ENCODE measurements at places on chromosomes 3 and 15.

DNA sequence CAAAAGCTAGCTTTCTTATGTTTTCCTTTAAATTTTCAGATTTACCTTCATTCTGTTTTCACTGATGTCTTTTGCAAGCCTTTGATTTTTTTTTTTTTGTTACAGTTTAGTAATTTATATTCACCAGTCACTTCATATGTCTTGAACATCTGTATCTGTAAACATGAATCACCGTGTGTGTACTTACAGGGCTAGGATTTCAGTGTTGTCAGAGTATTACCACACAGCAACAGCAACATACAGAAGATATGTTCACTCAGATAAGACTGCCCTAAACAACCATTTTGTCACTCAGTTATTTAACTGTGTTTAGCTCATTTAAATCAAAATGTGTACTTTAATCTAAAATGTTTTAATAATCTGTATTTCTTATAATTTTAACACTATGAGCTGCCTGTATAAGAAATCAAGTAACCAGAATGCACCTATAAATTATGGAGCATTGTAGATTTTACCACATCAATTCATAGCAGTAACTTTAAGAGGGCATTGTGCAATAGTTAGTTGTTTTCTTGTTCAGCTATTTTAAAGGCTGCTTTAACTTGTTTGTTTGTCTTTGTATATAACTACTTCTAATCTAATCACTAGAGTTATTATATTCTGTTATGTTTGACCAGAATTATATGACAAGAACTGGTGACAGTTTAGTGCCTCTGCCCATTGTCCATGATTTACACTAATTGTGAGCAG is 50.4 kb downstream of the GHSR start:
- peak; percentile 23 for DNase-seq

GRCh38 chr15:80967451-80967850 is 22.2 kb downstream of the MESD start:
- peak; percentile 31 for DNase-seq

GRCh38 chr3:140844072-140844471 is 97.6 kb upstream of the SLC25A36 start:
- DNase-seq: no peak

- no peak for DNase-seq
Observed at GRCh38 chr3:72270730-72271129, 485.8 kb upstream of the PROK2 start.

GRCh38 chr3:152293347-152294006 is 24.7 kb downstream of the MBNL1 start:
- DNase-seq: no peak

GRCh38 chr3:43378066-43378935 is 92.0 kb downstream of the SNRK start:
- peak; percentile 26 for DNase-seq

DNA sequence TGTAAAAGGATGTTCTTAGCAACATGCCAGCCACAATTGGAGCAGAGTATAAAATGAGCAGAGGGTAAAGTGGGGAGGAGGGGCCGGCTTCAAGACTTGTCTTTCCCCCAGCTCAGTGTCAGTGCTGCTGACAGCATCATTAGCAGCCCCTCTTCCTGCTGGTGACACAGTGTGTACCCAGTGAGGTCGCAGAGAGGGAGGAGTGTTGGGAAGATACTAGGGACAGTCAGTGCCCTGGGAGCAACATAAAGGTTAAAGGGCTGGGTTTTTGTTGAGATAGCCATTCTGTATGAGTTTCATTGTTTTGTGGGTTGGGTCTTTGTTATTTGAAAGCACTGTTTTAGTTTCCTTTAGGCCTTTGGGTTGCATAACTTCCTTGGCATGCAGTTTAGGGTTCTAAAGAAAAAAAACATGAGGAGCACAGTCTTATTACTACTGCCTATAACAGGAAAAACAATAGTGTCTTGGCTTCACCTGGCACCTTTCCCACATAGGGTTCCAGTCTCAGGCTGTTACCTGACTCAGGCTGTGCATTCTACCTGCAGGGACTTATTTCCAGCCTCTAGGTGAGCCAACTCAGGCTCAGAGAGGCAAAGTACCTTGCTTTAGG is 94.1 kb upstream of the SKOR1 start:
- no peak for DNase-seq

DNA sequence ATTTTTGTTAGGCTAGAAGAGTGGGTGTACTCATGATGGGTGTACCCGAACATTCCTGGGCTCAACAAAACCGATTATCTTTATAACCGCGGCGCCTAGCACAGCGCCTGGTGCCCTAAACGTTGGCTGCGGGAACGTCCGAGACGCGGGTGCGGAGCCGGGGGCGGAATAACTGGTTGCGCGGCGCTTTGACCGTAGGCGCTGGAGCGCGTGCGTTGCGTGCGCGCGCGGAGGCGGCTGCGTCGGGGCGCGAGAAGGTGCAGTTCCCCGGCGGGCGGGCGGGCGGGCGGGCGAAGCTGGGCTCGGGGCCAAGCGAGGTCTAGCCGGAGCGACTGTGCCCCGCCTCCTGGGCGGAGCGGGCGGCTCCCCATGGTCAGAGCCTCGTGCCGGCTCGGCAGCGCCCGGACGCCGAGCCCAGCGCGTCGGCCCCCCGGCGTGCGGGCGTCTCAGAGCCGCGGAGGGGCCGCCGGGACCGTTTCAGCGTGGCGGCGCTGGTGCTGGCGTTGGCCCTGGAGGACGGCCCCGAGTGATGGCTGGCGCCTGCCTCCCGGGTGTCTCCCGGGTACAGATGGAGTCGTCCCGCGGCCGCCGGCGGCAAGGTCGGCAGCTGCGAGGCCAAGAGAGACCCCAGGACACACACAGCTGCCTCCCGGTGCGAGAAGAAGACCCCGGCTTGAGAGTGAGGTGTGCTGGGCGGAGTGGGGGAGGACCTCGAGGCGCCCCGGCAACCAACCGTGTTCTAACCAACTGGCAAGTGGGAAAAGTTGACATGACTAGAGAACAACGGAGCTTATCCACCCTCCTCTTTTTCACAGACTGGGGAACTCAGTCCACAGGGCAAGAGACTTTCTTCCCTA is at the start of gene PLAAT1:
Gene PLAAT1 (plus strand): TSS at position 373 of the 857 bp plus-strand sequence. CDS start 14,429 bp downstream, outside the sequence.
- DNase-seq: peak; percentile 7

- no peak for DNase-seq
Observed at GRCh38 chr15:63048776-63049665, 6.5 kb downstream of the TPM1 start.

GRCh38 chr3:141272906-141273662 is 41.5 kb downstream of the PXYLP1 start:
- DNase-seq: no peak

DNA sequence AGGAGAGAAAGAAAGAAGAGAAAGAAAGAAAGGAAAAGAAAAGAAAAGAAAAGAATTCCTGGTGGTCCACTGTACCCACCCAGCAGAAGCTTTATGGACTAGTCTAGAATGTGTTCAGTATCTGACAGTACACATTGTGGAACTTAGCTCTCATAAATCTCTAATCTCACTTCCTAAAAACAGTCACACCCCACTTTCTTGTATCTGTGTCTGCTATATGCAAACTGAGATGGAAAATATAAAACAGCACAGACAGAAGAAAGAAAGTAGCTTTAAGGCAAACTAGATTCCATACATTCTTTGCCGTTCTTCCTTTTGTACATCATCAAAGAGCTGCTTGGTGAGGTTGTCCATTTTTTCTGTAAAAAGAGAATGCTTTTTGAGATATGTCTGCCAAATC is 41.1 kb upstream of the GNB5 start:
- no peak for DNase-seq

DNA sequence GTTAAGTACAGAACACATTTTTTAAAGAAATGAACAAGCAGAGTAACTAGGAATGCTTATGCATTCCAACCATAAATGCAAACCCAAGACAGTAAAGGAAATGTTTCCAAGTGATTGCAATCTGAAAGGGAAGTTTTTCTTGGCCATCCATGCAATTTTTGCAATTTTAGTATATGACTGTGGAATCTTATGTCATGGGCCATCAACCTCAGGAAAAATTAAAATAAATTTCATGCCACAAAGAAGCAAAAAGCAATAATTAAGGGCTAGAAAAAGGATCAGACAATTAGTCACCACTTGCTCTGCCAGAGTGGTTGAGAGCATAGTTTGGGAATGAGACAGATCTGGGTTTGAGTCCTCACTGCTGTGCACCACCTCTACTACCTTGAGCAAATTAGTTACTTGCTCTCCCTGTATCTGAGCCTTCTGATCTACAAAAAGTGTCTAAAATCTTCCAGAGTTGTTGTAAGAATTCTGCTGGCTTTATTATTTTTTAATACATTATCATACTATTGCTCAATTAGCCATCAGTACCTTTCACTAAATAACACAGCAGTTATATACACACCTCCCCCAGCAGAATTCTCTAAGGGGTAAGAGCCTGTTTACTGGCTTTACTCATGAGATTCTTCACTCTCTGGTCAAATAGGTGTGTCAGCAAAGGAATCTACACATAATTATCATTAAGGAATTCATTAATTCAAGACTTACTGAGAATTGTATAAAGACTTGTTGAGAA is 49.7 kb upstream of the FBN1 start:
- DNase-seq: peak; percentile 76

GRCh38 chr15:87703327-87704111 is 553.0 kb downstream of the NTRK3 start:
- DNase-seq: no peak

GRCh38 chr15:101522091-101522490 is 32.6 kb upstream of the PCSK6 start:
- no peak for DNase-seq

DNA sequence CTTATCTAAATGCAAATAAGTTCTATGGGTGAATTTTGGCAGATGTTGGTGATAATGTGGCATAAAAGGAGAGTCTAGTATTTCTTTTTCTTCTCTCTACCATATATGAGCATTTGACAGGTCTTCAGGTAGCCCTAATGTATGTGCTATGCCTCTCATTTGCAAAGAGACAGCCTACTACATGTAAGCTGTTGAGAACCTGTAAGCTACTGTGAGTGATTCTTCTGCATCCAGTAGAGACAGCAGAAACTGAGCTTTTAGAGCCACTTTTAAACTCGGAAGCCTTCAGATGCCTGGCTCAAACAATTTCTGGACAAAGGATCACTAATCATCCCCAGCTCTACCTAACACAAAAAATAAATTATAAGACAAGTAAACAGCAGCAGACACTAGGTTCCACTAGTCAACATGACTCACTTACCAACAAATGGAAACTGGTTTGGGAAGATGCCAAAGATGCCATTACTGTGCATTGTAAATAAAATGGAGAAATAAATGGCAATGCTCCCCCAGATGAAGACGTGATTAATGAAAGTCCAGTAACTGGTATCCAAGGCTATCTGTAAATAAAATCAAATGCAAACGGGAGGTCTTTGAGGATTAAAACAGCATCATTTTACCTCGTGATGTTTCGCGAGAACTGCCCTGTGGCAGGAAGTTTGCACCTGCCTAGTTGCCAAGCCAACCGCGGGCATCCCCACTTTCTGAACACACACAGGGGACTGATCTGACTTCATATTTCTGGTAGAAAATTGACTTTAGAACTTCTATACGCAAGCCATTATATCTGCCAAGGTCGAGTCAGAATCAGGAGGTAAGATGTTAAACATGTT is 245.3 kb downstream of the DTWD1 start:
- DNase-seq: no peak

- no peak for DNase-seq
Observed at GRCh38 chr15:53230473-53230872, 440.3 kb upstream of the ONECUT1 start.

DNA sequence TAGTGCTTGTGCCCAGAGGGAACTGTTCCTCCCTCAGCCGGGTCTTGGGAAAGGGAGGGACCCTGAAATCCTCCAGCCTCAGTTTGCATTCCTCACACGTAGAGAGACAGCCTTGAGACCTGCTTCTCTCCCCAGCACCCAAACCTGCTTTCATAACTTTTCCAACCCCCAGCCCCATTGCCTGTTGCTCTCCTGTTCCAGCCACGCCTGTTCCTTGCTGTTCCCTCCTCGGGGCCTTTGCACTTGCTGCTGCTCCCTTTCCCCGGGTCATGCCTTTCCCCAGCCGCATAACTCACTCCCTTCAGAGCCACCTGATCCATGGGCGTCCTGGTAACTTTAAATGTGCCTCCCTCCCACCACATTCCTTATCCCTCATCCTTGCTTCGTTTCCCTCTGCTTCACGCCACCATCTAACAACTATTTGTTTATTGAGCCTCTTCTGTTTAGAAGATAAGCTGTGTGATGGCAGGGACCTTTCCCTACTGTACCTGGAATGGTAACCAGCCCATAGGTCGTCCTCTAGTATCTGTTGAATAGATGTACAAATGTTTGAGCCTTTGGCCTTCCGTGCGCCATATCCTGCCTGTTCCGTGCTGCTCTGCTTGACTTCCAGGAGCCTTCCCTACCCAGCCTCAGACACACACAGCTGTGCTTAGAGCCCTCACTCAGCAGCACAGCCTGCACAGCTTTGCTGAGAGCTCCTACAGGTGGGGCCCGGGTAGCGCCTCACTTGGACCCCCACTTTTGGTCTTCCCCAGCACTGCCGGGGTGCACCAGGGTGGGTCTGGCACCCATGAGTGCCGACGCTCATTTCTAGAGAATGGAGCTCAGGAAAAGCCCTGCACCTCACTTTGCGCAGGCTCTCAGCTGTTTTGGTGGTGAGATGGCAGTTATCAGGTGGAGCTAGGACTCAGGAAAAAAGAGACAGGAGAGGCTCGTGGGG is 60.2 kb downstream of the SCN5A start:
- no peak for DNase-seq

DNA sequence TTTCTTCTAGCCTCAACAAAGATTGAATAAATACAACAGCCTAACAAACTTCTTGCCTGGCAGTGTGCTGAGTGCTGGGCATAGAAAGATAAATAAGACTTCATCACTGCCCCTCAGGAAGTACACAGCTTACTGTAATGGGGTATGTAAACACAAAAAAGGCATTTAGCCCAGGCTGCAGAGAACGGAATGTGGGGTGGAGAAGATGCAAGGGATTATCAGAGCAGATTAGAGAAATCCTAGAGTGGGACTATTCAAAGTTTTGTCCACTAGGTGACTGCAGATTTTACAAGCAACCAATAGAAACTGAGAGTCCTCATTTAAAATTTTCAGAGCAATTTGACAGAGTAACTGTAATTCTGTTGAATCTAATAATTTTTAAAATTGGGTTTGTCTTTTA is 35.4 kb upstream of the TSC22D2 start:
- DNase-seq: no peak

GRCh38 chr3:132898141-132898540 is 140.1 kb upstream of the TMEM108 start:
- no peak for DNase-seq

DNA sequence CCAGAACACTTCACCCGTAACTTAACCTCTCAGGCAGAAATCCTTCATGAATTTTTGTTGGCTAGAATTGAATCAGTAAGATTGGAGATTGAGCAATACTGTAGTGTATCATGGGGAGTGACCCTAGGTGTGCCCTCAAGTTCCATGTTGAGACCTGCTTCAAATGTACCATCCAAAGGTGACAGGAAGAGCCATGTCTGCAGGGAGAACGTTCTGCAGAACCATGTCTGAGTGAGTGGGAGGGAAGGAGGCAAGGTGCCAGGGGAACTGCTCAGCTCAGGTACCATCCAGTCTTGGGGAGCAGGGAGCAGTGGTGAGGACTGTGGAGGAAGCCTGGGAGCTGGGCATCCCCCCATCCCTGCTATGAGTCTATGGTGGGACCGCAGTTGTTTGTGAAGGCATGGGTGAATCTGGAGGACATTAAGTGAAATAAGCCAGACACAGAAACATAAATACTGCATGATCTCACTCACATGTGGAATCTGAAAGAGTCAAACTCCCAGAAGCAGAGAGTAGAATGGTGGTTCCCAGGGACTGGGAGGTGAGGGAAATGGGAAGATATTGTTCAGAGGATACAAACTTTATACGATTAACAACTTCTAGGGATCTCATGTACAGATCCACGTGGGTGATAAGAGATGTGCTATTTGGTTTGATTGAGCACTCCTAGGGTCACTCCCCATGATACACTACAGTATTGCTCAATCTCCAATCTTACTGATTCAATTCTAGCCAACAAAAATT is 23.3 kb downstream of the CFAP161 start:
- DNase-seq: no peak
